ENCODE measurements at places on chromosomes 2 and 18.

DNA sequence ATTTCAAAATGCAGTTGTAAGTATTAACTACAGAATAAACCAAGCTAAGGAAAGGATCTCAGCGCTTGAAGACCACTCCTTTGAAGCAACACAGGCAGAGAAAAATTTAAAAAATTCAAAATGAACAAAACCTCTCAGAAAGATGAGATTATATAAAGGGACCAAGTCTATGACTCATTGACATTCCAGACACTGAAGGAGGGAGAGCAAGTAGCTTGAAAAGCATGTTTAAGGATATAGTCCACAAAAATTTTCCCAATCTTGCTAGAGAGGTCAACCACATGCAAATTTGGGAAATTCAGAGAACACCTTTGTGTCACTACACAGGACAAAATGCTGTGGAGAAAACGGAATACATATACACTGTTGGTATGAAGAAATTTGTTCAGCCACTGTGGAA is 112.6 kb upstream of the MC4R start:
- no peak for DNase-seq

GRCh38 chr2:96693286-96694200 is 46.3 kb downstream of the LMAN2L start:
- DNase-seq: no peak

- no peak for DNase-seq
Observed at GRCh38 chr2:226115832-226116200, 683.8 kb downstream of the IRS1 start.

DNA sequence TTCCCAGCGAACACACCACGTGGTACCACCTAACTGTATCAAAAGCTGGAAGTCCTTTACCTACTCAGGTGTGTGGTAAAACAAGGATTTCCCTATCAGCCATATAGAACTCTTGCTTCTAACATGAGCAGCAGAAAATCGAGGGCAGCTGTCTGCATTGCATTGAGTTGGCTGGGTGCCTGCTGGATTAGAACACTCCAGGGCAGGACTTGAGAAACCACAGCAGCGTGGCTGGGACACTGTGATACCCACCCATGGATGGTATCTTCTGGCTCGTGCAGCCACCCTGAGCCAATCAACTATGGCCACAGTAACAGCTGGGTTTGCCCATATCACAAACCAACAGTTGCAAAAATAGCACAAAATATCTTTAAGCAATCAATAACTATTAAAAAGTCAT is 188.3 kb downstream of the FBXO15 start:
- DNase-seq: no peak

GRCh38 chr18:48292782-48293424 is 116.3 kb downstream of the ZBTB7C start:
- DNase-seq: no peak

DNA sequence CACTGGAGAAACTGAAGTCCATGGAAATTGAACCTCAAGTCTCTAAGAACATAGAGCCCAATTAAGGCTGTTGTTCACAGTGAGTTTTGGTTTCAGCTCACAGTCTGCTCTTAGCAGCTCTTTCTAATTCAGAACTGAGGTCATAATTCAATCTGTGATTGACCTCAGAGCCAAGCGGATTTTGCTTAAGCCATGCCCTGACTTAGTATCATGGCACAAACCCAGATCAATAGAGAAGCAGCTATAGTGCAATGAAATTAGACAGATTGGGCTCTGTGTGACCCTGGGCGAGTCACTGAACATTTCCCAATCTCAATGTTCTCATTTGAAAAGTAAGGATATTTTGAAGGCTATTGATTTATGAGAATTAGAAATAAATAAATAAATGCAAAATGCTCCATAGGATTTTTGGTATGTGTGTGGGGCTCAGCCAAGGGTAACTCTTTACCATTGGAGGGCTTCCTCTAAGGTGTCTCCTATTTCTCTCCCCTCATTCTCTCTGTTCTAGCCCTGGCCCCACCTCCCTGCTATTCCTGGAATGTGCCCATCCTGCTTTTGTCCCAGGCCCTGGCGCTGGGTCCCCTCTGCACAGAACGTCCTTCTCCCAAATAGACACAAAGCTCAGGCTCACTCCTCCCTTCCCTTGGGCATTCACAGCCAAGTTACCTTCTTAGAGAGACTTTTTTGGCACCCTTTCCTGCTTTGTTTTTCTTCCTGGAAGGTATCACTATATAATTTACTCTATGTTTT is 239.6 kb downstream of the LPIN1 start:
- DNase-seq: no peak

GRCh38 chr2:191169456-191170300 is 18.9 kb upstream of the STAT4 start:
- DNase-seq: no peak

- DNase-seq: no peak
Observed at GRCh38 chr2:11203480-11203879, 48.2 kb downstream of the SLC66A3 start.

- no peak for DNase-seq
Observed at GRCh38 chr2:214607051-214607450, 196.2 kb downstream of the VWC2L start.

DNA sequence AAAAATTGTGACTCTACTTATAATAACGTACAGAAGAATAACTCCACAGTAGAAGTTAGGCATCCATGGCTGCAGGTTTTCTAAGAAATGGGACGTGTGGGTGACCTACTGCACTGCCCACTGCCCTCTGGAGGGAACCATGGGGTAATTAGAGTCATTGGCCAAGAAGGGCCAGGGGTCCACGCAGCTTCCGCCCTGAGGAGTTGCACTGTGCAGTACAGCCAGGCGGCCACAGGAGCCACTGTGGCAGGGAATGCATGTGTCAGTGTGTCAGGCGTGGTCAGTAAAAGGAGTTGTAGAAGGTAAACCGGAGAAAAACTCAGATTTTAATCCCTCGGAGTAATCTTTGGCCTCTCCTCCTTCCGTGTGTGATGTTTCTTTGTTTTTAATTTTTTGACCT is 24.8 kb downstream of the NCK2 start:
- DNase-seq: no peak

DNA sequence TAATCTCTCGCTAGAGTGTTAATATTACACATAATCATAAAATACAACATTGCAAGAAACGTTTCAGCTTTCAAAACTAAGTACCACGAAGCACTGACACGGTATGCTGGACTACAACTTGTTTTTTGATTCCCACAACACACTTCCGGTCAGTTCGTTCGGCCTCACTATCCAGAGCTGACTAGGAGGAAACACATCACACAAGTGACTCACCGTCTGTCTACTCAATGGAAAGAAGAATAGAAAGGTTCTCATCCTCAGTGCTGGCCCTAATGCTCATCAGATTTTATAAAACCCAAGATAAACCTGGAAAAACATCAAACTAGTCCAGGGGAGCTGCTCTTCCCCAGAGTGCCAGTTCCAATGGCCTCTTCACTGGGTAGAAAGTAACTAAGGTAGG is 42.9 kb downstream of the ZNF385B start:
- no peak for DNase-seq

GRCh38 chr2:150319658-150320555 is 167.6 kb downstream of the RND3 start:
- DNase-seq: no peak

DNA sequence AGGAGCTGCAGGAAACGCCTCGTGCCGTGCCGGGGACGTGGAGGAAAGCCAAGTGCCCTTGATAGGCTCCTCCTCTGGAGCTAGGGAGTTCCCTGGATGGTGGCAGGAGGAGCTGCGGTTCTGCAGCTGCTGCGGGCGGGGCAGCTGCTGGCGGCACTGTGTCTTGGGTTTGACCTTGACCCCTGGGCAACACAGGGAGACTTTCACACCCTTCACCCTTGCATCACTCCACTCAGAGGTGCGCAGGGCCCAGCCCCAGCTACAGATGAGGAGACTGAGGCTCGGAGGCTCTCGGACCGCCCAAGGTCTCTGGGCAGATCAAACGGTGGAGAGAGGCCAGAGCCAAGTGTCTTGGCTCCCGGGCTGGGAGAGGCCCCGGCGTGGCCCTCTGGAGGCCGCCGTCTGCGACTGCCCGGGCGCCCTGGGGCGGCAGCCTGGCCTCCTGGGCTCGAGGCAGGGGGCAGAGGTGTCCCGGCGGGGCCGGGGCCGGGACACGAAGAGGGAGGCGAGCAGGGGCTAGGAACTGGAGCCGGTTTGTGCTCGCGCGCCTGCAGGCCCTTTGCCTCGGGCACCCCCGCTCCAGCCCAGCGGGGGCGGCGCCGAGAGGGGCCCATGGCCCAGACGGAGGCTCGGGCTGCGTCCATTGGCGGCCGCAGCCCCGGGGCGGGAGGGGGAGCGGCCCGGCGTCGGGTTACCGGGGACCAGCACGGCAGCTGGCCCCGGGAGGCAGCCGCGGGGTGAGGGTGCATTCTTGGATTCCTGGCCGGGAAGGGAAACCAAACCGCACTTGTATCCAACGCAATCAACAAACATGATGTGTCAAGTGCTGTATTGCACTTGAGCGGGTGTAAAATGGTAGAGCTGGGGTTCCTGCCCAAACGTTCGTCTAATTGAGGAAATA is 129.6 kb upstream of the SLC1A4 start:
- DNase-seq: peak; percentile 55
